ENCODE measurements at places on chromosomes 6 and 20.

- DNase-seq: no peak
Measured at GRCh38 chr20:32971703-32972161, 32.5 kb downstream of the SUN5 start.

- no peak for DNase-seq
Measured at GRCh38 chr6:5996714-5997419, 9.9 kb downstream of the NRN1 start.

- DNase-seq: no peak
Measured at GRCh38 chr6:132401618-132402285, 477 bp upstream of the MOXD1 start.

DNA sequence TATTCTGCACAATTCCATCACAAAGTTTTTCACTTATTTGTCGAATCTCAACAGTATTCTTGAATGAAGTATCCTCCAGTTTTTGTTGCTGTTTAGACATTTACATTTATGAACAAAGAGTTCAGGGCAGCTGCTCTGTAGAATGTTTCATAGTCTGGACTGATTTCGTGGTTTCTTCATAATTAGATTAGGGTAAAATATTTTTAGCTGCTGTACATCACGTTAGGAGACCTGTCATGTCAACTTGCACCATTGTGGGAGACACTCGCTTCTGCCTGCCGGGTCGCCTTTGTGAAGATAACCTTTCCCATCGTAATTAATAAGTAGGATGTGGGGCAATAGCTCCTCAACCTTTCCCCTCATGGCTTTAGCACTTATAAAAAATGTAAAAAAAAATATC, 27.5 kb upstream of the RPS6KA2 start:
- no peak for DNase-seq

DNA sequence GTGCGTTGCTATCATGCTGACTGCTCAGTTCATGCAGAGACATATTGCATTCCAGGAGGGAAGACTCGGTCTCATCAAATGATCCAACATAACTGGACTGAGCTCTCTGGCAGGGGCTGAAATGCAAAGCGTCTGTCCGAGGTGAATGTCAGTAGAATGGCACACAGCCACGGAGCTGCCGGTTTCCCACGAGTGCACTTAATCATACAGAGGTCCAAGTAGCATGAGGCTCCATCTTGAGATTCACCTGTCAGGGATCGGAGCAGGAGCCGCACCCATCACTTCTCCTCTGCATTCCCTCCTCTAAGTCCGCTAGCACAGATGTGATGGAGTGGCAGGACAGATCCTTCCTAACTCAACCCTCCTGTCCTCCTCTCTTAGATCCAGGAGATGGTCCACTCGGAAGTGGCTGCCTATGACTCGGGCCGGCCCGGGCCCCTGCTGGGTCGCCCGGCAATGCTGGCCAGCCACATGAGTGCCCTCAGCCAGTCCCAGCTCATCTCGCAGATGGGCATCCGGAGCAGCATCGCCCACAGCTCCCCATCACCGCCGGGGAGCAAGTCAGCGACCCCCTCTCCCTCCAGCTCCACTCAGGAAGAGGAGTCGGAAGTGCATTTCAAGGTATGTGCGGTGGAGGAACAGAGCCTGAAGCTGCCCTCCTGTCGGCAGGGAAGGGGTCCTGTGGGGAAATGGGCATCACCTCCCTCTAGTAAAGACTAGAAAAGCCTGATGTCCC, 135.9 kb downstream of the JPH2 start:
- no peak for DNase-seq

DNA sequence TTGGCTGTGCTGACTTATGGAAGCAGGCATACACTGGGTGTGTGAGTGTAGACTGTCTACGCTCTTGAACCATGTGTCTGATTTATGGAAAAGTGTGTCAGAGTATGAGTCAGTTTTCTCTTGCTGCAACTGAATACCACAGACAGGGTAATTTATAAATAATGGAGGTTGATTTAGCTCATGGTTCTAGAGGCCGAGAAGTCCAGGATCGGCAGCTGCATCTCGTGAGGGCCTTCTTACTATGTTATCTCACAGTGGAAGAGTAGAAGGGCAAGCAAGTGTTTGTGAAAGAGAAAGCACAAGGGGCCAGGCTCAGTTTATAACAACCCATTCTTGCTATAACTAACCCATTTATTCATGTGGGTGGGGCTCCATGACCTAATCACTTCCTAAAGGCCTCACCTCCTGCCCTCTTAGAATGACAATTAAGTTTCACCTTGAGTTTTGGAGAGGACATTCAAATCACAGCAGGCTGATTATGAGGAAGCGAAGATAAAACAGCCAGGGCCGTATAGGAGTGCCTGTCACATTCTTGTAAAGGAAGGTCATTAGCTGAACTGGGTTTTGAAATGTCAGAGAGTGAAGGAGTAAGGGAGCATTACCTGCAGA, 6.7 kb downstream of the GPR31 start:
- no peak for DNase-seq

DNA sequence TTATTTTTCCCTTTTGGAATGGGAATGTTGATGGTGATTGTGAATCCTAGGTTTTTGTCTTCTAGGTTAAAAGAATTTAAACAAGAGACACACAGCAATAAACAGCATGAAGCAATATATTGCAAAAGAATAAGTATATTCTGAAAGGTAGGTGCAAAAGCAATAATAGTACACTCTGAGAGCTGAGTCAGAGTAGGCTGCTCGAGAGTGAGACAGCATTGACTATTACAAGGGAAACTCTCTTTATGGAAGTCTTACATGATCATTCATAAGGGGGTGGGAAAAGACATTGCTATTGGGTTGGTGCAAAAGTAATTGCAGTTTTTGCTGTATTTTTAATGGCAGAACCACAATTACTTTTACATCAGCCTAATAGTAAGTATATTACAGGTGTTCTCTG, 25.0 kb downstream of the FBXO5 start:
- no peak for DNase-seq

DNA sequence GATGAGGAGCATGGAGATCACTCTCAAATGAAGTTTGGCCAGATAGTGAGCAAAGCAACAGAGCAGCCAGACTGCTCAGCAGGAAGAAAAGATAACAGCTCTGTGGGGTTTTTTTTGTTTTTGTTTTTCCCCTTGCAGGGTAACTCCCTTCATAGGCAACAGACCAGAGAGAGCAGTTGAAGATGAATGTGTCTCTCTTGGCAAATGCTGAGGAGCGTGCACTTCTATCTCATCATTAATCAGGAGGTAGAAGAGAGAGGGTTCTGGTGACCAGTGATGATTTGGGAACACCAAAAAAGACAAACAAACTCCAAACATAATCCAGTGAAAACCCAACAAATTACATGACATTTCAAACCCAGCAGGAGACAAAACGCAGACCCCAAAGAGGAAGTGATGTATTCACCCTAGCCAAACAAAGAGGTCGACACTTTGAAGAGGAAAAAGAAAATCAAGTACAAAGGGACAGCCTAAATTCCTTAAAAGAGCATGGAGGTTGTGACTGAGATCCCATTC, 66.2 kb upstream of the RREB1 start:
- DNase-seq: no peak

GRCh38 chr20:50837532-50838321, 42.9 kb downstream of the BCAS4 start:
- DNase-seq: no peak

- no peak for DNase-seq
Measured at GRCh38 chr6:89415185-89415584, 3.1 kb upstream of the RRAGD start.

DNA sequence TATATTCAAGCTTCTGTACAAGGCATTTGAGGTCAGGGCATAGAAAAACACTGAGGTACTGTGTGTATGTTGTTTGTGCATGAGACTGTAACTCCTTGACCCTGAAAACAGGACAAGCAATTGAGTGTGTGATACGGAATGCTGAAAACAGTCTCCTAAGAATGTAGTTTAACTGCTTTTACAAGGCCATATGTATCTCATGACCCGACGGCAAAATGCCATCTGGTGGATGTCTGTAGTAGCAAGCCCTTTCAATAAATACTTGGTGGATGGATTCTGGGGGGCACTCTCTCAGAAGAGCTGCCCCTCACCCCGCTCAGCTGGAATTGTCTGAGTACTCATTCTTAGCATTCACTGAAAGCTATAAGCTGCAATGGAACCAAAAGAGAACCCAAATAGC, 69.3 kb upstream of the EYS start:
- no peak for DNase-seq

DNA sequence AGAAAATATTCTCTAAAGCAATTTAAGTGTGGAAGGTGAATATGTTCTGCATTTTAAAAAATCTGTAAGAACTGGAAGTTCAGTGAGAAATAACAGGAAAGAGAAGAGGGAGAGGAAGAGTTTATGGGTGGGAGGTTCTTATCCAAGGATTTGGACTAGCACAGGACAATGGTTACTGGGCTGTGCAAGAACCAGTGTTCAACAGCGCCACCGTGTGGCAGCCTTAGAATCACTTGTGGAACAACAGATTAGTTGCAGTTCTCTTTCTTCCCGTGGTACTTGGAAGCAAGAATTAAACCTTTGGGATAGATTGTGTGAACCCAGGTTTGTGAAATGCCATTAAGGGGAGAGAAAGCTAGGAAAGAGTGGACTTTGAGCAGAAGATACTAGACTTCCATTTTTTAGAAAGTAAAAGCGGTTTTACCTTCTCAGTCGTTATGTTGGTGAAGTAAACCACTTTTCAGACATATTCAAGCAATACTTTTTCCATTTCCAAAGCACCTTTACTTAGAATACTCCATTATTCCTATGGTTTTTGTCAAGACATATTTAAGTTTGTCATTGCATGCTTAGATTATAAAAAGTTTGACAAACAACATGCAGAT, 436.7 kb downstream of the RNF144B start:
- no peak for DNase-seq

GRCh38 chr6:9332241-9332780, 897.0 kb upstream of the SLC35B3 start:
- DNase-seq: no peak

DNA sequence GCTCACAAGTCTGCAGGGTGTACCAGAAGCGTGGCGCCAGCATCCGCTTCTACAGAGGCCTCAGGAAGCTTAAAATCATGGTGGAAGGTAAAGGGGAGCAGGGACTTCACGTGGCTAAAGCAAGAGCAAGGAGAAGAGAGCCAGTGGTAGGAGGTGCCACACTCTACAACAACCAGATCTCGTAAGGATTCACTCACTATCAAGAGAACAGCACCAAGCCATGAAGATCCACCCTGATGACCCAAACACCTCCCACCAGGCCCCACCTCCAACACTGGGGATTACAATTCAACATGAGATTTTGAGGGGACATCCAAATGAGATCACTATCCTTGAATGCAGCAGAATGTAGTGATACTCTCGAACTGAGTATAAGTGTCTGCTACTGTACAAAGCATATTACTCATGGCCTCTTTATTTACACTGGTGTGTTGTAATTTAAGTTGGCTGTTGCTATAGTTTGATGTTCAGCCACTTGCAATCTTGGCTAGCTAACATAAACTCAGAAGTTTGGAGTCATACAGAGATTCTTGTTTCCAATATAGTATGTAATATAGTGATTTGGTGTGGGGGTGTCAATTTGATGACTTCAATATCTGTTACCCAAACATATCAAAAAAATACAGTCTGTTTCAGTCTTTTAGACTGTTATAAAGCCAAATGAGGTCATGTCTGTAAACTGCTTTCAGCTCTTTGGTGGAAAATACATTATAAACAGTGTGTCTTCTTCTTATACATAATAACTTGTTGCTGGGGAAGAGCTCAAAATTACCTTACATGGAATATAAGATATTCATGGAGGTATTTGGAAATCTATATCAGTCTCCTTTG, 39.4 kb upstream of the MYLIP start:
- no peak for DNase-seq

GRCh38 chr6:138477913-138478539, 21.3 kb downstream of the NHSL1 start:
- DNase-seq: no peak

- no peak for DNase-seq
Measured at GRCh38 chr6:165846123-165846966, 183.3 kb upstream of the PDE10A start.

GRCh38 chr6:156694679-156695078, 82.5 kb upstream of the ARID1B start:
- no peak for DNase-seq

- DNase-seq: no peak
Measured at GRCh38 chr20:10863337-10864060, 189.7 kb upstream of the JAG1 start.

DNA sequence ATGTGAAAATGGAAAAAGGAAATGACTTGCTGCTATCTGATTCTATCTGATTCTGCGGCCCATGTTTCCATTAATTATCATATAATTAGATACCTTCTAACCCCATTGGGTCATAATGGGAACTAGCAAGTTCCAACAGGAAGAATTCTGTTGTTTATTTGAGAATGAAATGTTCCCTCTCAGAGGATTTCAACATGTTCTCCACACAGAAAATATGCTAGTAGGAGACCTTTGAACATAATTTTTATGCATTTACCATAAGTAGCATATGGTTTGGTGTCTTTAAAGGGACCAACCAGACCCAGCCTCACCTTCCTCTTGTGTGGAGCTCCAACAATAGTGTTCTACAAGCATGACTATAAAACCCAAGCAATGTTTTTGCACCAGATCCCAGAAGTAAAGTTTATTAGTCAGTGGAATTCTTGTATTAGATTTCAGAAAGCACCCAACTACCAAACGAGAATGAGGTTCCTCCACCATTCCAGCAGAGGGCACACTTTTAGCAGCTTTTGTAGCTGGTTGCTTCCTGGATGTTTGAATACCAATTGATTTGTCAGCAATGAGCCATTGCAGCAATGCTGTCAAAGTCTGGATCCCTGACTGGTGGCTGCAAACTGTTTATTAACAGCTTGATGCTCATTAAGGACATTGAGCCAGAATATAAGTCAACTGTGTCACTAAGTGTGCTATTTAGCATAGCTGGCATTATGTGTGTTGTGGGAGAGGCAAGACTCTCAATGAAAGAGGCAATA, 143.6 kb upstream of the GJE1 start:
- DNase-seq: no peak

DNA sequence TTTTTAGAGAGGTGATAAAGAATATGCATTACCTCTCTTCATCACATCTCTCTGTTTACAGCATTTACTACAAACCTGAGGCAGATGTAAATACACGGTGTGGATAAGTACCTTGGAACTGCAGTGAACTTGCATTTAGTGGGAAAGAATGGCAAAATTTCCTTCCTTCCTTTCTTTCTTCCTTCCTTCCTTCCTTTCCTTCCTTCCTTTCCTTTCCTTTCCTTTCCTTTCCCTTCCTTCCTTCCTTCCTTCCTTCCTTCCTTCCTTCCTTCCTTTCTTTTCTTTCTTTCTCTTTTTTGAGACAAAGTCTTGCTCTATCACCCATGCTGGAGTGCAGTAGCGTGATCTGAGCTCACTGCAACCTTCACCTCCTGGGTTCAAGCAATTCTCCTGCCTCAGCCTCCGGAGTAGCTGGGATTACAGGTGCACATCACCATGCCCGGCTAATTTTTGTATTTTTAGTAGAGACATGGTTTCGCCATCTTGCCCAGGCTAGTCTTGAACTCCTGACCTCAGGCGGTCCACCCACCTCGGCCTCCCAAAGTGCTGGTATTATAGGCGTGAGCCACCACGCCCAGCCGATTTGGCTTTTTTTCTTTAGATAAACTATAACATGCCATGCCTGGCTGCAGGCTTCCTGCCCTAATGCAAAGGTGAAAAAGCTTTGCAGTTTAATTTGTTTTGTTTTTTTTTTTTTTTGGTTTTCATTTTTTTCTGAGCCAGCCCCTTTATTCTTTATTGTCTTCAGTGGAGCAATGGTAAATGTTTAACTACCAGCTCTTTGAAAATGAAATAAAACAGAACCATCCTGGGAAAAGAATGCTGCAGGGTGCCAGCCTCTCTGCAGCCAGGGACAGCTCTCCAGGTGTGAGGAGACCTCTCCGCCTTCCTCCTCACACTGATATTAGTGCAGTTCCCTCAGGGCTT, 64.2 kb upstream of the NEDD9 start:
- no peak for DNase-seq

- no peak for DNase-seq
Measured at GRCh38 chr20:15039088-15039752, 701.8 kb upstream of the FLRT3 start.

- no peak for DNase-seq
Measured at GRCh38 chr6:169372589-169372988, 118.9 kb upstream of the THBS2 start.

Data from activated naive CD4-positive, alpha-beta T cell (primary cell).